ENCODE measurements at places on chromosomes 16 and 17.
A peak's percentile ranks its signal among the peaks of the same experiment; 100 is the strongest.

DNA sequence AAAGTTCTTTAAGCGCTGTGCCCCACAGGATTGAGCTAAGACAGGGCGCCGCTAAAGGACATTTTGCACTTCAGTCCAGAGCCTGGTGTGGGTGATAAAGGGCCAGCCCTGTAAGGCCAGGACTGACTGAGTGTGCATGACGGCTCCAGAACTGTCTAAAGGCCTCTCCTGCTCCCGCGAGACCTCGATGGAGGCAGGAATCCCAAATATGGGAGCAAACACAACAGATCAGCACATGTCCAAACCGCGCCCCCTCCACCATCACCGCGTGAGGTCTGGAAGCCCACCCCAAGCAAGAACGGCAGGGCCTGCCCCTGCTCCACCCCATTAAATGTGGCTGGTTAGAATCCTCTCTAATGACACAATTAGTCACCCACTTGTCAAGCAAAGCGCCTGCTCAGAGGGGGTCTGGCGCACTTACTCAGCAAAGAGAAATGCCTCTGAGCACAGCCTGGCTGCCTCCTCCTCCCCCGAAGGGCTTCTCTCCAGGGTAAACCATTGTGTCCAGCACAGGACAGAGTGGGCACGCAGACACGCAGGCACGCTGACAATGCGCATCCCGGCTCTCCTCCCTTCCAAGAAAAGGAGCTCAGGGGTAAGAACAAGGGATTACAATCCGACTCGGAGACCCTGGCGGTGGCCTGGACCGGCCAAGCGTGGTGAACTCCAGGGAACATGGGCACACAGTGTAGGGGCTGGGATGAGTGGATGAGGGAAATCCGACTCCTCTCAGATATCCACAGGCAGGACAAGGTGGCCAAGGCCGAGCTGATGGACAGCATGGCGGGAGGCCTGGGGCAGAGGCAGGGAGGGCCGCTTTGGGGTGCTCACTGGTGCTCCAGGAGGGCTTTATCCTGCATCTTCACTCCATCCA, 1.5 kb downstream of the MXRA7 start:
- no peak for DNase-seq

- no peak for DNase-seq
Measured at GRCh38 chr17:59466946-59467801, 98.2 kb upstream of the DHX40 start.

DNA sequence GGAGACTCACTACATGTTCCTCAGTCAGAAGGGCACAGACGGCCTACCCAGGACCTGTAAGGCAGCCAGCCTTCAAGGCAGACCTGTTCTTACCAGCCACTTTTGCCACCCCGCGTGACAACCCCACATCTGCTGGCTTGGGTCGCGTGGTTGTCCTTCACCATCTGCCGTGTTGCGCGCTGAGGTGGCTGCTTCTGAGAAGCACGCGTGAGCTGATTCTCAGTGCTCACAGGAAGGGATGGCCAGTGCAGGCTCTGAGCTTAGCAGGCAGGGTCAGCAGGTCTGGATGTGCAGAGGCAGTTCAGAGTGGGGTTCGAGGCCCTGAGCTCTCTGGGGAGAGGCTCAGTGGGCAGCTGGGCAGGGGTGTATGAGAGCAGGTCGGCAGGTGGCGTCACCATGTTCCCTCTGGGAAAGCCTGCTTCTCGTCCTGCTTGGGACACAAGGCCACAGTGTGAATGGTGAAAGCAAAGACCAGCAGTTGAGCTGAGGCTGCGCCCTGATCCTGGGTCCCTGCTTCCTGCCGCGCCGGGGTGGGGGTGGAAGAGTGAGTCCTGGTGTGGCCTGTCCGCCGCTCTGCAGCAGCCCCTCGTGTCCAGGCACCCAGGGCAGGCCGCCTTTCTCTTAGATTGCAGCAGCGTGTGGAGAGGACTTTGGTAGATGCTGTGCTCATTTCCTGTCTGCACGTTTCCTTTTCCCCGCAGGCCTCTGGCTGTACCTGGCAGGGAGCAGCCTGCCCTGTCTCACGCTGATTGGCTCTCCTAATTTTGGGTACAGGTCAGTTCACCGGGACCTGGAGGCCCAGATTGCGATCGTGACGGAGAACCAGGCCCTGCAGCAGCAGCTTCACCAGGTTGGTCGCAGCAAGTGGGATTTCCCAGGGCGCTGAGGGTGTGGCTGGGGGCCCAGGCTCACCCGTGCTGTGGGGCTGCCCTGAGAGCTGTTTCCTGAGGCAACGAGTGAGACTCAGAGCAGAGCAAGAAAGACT, 36.0 kb downstream of the PGS1 start:
- DNase-seq = no peak

DNA sequence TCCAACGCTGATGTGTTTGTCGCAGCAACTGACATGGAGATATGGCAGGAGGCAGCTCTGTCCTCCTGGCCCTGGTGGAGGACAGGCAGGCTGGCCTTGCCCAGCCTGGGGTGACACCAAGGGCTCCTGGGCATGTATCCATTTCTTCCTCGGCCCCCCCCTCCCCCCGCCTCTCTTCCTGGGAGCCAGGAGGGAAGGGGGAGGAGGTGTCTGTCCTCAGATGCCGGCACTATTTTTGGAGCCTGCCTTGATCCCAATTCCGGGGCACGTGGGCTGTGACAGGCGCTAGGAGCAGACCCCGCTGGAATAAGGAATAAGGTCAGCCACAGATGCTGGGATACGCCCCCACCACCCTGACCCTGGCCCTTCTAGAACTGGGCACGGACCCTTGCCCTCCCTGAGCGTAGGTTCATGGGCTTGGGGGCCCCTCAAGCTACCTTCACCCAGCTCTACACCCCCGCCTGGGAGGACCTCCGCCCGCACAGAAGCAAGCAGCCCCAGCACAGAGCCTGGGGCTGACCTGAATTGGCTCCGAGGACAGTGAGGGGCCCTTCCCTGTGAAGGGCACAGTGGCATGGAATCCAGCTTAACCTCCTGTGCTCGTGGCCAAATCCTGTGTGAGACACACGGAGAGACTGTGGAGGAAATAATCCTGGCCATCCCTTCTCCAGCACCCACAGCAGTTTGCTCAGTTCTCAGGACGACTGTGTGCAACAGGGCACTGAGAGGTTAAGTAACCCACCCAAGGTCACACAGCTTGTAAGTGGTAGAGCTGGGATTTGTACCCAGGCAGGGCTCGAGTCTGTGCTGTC, 24.1 kb downstream of the SEC14L5 start:
- peak; percentile 58 for DNase-seq

- DNase-seq = no peak
Measured at GRCh38 chr16:54488729-54489128, 202.1 kb upstream of the IRX3 start.

- no peak for DNase-seq
Measured at GRCh38 chr16:24986512-24987303, 28.5 kb downstream of the ARHGAP17 start.

GRCh38 chr17:41510251-41511065, 5.0 kb upstream of the KRT13 start:
- DNase-seq = no peak

GRCh38 chr17:64400642-64401041, 10.0 kb upstream of the PECAM1 start:
- no peak for DNase-seq

DNA sequence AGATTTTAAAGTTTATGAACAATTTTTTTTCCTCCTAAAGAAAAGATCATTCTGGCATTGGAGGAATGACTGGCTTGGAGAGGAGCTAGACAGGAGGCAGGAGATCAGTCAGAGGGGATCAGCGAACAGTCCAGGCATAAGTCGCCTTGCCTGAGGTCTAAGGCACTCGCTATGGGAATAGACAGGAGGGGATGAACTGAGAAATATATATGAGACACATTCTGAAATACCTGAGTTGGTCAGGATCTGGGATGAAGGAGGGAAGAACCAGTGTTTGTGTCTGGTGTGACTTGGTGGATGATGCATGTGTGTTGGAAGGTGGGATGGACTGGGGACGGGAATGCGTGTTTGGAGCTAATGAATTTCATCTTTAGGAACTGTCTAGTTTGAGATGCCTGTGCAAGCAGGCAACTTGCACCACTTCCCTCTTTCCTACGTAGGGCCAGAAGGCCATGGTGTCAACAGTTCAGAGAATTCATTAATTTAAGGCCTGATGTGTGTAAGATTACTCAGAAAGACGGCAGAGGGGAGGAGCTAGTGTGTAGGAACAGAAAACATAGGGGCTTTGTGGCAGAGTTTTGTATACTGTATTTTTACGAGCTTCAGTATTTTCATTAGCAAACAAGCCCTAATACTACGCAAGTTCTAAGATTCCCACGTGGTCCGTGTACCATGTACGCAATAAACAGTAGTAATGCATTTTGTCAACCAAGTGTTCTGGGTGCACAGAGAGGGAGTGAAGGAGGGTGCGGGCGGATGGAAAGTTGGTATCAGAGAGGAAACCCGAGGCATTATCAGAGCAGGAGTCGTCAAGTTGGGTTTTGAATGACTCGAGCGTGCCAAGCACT, 825 bp downstream of the HEATR6 start:
- no peak for DNase-seq

DNA sequence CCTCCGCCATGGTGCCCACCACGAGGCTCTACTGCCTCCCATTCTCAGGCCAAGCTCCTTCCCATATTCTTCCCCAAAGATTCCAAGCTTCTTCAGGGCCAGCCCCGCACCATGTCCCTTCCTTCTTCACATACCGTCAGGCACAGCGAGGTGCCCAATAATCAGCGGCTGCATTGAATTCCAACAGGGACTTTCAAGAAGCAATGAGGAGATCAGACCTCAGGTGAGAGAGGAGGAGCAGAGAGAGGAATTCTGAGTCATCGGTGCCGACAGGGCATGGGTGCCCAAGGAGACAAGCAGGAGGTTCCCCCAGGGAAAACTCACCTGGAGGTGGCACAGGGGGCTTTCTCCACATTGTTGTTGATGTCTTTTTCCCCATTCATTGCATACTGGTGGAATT, 2.0 kb downstream of the NOS2 start:
- no peak for DNase-seq

DNA sequence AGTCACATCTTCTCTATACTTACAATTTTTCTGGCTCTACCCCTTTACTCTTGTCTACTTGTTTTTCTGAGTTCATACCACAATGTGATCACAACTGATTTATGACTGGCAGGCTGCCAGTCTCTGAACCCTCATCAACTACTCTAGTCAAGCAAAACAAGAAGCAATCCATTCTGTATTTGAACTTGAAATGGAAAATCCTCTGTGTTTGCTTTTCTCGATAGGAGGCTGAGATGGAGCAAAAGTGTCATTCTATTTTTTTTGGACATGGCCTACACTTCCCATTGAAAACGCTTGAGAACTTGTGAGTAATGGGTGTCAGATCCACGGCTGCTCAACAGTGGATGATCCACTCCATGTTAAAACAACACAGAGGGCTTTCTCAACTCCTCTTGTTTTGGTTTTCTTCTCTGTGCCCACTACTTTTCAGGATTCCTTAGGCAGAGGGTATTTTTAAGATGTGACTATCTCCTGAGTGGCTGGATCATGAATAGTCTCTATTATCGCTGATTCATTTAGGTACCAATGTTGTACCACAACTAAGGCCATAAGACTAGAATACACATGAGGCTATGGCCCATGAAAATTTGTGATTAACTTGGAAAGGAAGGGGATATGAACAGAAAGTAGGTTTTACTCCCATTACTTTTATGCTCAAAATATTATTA, 11.7 kb downstream of the TMEM100 start:
- no peak for DNase-seq

GRCh38 chr17:81656118-81656743, at the start of gene PDE6G:
Gene PDE6G (minus strand): TSS chr17:81656542. CDS start chr17:81653305, 3,237 bp downstream.
- DNase-seq = no peak

DNA sequence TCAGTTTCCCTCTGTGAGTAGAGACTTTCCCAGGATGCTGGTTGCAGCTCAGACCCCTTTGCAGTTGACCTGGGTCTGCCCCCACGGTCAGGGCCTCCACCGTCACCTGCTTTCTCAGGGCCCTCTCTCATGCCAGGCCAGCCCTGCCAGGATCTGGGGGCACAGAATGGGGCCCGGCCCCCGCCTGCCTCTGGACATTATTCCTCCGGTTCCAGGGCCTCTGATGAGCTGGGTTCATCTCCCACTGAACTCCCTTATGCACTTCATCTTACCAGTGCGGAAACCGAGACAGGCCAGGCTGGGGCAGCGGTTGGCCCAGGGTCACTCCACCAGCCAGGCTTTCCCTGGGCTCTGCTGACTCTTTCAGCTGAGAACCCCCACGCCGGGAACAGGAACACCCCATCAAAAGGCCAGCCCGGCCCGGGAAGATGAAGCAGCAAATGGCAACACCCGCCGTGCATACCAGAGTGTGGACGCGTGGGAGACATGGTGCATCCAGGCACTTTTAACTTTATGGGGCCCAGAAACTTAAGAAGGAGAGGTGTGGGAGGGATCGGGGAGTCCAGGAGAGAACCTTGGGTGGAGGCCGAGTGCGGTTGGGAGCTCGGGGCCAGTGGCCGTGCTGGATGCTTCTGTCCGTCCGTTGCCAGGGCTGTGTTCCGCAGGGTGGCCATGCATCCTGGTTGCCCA, 19.9 kb downstream of the ZNF469 start:
- no peak for DNase-seq

DNA sequence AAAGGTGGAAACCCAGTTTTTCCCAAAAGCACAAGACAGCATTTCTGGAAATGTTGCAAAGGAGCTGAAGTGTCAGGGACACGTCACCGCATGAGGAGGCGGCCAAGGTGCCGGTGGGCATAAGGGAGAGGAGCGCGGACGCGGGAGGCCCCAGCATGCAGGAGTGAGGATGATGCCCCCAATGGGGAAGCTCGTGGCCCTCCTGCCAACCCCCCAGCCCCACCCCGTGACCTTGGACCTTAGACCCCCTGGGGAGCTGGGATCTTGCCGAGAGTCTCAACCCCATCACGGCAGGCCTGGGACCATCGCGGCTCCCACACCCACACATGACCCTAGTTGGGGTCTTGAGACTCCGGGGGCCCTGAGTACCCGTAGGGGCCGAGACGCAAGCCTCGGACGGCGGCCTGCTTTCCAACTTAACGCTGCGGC, 119.4 kb upstream of the METRNL start:
- DNase-seq = no peak

DNA sequence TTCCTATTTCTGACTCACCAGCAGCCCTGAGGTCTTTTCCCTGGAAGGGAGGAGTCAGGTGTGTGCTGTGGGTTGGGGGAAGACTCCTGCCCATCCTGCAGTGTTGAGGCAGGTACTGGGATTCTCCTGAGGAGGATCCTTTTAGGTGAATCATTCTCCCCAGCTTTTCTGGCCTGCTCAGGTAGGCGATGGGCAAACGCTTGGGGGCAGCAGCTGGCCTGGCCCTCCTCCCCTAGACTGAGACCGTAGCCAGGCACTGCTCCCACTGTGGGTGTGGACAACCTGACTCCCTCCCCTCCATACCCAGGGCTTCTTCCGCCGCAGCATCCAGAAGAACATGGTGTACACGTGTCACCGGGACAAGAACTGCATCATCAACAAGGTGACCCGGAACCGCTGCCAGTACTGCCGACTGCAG, 15.1 kb downstream of the GJD3 start:
- DNase-seq = no peak

Measured in anterior cingulate cortex (tissue), 58 donors.